ENCODE measurements at places on chromosomes 3 and 15.

GRCh38 chr3:195133462-195133861 lies 137.5 kb downstream of the XXYLT1 start:
- peak; percentile 24 for DNase-seq

- DNase-seq, result no peak
These were observed 1178.7 kb upstream of the GBE1 start for GRCh38 chr3:82940124-82940523.

DNA sequence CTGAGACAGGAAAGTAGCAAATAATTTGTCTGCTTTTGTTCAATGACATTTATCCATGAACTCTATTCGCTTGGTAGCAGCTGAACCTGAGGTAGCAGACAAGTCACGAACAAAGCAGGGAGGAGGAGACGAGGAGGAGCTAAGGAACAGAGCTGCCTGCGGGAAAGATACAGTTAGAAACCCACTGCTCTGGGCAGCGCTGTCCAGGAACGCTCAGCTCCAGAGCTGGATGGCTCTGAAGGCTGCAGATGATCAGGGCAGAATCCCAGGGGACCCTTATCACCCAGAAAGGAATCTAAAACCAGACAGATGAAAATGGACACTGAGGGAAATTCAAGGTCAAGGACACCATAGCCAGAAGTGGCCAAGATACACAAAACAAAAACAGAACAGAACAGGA lies 257.8 kb downstream of the CD47 start:
- no peak for DNase-seq

GRCh38 chr3:162150790-162151189 lies 654.2 kb downstream of the OTOL1 start:
- DNase-seq, result no peak

DNA sequence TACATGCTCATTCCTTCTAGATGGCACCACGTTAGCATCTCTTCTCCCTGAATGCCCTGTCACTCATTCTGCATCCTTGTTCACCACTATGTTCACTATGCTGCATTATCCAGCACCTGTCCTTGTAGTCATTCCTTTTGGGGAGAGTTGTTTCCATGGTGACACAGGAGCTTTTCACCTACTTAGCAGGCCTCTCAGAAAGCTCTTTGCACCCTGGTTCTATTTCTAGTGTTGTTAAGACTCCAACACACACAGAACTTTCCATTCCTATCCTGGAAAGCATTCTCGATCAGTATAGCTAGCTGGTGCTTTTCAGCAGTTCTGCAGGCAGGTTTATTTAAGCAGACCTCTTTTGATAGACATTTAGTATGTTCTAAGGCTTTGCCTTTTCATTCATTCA lies 6.7 kb upstream of the RPL14 start:
- DNase-seq, result no peak

DNA sequence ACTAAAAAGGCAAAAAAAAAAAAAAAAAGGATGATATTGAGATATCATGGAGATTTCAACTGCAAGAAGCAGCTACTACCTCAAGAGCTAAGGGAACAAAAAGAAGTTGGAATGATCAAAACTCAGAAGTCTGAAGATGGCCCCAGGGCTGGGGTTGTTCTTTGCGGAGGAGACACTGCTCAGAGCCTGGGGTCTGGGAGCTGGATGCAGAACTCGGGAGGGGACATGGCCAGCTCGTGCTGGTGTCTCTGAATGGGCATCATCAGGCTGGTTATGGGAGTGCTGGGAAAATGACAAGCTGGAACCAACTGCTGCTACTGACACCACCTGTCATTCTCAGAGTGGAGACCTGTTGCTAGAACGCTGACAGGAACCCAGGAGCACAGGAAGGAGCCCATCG lies 14.2 kb upstream of the ADIPOQ start:
- DNase-seq, result no peak

- DNase-seq, result no peak
These were observed 245.7 kb upstream of the CHRM5 start for GRCh38 chr15:33722673-33723015.

DNA sequence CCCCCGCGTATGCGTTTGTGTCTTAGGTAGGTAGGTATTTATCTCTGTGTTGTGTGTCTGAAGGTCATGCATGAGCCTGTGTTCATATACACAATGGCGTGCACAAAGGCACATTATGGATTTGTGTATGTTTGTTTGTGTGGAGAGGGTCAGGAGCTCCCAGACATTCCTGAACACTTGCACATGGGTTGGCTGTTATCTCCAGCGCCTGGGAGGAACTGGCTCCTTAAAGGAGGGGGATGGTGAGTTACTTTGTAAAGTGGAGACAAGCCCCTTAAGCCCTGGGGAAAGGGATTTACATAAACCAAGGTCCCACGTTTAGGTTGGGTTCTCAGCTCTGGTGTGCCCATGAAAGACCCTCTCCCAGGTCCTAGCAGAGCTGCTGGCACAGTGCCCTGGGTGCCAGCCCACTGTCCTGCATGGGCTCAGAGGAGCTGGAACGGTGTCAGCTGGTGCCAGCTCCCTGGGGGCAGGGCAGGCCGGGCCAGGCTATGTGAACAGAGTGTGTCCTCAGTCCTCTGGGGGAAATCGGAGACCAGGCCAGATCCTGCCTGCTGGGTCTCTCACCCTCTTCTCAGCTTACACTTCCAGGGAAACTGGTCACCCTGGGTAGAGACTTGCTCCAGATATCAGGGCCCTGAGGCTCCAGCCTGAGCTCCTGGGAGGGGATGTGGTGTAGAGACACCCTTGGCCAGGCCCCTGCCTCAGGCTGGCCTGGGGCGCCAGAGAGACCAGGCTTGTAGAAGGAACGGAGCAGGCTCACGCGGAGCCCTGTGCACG lies 25.1 kb downstream of the SNX33 start:
- DNase-seq, result no peak

DNA sequence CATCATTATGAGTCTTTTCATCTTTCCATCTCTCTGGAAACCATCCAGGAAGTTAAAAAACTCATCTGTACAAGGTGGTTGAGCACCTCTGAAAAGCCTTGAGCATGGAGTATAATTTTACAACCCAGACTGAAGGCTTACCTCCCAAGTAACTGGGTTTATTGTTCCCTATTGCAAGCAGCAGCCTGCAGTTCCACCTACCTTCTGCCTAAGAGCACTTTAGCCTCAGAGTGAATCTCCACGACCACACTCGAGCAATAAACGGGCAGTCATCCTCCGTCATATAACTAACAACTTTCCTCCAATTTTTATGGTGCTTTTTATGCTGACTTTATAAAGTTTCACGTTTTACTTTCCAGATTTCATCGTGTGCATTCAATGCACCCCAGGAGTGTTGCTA lies 32.8 kb downstream of the OSBPL10 start:
- DNase-seq, result no peak

- DNase-seq, result no peak
These were observed 15.5 kb downstream of the BMF start for GRCh38 chr15:40092979-40093869.

GRCh38 chr3:119570229-119570628 lies 9.1 kb upstream of the ADPRH start:
- DNase-seq, result no peak

DNA sequence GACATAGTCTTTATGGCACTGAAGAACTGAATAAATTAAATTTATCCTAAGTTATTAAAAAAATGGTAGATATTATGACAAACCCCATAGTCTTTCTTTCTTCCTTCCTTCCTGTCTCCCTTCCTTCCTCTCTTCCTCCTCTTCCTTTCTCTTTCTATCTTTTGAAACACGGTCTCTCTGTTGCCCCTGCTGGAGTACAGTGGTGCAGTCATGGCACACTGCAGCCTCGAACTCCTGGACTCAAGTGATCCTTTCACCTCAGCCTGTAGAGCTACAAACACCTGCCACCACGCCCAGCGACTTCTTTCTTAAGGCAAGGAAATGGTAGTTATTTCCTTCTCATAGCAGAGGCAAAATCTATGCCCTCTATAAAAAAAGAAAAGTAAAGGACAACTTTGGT lies 354.6 kb downstream of the GAP43 start:
- no peak for DNase-seq

- DNase-seq, result peak; percentile 20
These were observed at the start of gene ZNF710 for GRCh38 chr15:90001062-90001682. Gene ZNF710 (plus strand): TSS chr15:90001324. CDS start chr15:90067138, 65,814 bp downstream.

DNA sequence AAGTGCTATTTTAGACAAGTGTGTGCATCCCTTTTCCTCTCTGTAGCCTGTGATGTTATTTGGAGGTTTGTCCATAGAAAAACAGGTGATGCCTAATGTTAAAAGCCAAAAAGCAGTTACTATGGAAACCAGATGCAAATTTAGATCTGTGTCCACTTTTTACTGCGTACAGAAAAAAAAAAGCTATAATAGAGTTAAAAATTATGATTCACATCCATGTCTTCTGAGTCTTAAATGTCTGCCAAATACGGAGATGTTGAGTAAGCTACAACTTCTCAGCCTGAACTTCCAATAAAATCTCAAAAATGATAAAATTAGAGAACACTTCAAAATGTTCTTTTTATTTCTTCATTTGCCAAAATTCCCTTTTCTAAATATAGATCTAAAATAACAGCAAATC lies 74.2 kb upstream of the GAP43 start:
- no peak for DNase-seq

- DNase-seq, result no peak
These were observed 311.5 kb upstream of the THBS1 start for GRCh38 chr15:39269352-39269751.

DNA sequence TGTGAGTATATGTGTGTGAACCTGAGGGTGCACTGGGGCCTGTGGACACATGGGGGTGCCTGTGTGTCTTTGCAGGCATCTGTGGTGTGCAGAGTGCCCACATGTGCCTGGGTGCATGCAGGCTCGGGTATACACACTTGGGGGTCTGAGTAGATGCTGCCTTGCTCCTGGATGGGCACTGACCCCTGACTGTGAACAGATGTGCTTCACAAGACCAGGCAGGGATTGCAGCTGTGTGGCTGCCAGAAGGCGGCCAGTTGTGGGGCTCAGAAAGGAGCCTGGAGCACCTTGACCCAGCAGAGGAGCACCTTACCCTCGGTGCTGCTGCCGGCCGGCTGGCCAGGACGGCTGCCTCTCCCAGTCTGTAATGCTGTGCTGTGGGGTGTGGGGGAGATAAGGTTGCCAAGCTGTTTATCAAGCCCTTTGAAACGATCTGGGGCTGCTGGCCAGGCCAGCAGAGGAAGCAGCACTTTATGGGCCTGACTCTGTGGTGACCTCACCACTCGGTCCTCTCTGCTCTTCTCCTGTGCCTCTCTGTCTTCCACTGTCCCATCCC lies 55.5 kb upstream of the MRPS22 start:
- no peak for DNase-seq

DNA sequence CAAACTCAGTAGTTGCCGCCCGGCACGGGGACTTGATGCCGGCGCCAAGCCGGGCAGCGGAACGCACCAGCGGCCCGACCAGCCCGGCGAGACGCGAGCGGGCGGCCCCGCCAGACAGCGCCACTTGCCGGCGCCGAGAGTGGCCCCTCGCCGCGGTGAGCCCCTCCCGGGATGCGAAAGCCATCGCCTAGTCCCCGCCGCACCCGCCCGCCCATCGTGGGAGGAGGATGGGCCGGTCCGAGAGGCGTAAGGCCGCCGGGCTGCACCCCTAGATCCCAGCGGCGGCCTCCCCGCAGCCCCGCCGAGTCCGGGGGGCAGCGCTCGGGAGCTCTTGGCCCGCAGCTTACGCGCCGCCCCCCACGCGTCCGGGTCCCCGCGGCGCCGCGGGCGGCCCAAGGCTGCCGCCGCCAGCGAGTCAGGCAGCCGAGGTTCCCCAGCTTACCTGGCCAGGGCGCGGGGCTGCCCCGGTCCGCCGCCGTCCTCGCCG lies 609 bp downstream of the GOLGA8A start:
- peak; percentile 52 for DNase-seq

DNA sequence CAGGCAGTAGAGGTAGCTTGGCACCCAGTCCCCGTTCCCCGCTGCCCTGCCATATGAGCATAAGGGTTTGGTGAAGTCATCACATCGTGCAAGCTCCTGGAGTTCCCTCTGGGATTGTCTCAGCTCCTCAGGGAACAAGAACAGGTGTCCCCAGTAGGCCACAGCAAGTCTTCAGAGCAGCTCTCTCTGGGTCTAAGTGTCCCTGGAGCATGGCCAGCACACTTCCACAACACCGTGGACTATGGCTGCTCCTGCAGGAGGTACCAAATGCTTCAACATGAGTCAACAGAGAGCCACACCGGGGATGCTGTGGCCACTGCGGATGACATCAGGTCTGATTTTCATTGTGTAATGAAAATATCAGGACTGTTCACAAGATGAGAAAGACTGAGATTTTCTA lies 23.1 kb downstream of the ABHD6 start:
- DNase-seq, result no peak
